ENCODE measurements at places on chromosomes 4 and X.
A peak's percentile ranks its signal among the peaks of the same experiment; 100 is the strongest.

DNA sequence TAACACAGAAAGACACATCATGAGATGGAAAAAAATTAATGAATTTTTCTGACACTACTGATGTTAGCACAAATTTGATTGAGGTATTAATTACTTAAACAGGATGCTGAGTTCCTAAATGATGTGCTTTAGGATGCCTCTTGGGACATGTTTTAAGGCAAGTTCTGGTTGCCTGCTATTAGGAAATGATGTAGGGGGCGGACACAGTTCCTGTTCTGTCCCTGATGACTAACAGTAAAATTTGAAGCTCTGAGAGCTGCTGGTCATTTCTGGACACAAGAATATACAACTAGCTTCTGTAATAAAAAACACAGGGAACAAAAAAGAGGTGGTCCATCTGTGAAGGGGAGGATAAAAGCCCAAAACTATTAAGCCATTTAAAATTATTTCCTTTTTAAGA, 163.2 kb upstream of the ETNPPL start:
- DNase-seq = no peak

- no peak for DNase-seq
These were observed 390.1 kb downstream of the PDGFC start for GRCh38 chr4:156581282-156582063.

- no peak for DNase-seq
These were observed 2045.3 kb downstream of the ARAP2 start for GRCh38 chr4:34198966-34199365.

DNA sequence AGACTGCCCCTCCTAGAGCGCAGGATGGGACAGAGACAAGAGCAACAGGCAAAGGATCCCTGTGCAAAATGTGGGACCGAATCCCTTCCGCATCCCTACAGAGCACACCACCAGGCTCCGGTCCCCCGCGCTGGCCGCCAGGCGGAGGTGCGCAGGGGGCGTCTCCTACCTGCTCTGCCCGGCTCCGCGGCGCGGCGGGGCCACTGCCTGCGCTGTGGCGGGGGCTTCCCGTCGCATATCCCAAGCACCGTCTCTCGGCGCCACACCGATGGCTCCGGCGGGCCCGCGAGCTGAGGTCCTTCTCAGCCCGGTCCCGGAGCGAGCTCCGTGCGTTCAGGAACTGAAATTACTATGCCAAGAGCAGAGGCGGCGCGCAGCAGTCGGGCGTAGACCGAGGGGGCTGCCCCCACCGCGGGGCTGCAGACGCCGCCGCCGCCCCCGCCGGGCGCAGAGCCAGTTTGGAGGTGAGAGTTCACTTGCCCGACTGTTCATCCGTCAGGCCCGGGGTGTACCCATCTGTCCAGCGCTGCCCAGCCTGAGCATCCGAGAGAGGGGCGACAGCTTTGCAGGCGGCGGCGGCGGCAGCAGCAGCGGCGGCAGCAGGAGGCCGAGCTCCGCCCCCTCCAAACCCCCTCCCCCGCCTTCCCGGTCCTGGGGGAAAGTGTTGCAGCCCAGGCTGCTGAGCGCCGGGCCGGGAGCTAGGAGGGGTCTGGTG, at the start of gene GPRIN3:
GPRIN3 (minus strand) TSS at position 355 of the 715 bp plus-strand sequence. CDS start 57,690 bp downstream, outside the sequence.
- DNase-seq = peak; percentile 76

DNA sequence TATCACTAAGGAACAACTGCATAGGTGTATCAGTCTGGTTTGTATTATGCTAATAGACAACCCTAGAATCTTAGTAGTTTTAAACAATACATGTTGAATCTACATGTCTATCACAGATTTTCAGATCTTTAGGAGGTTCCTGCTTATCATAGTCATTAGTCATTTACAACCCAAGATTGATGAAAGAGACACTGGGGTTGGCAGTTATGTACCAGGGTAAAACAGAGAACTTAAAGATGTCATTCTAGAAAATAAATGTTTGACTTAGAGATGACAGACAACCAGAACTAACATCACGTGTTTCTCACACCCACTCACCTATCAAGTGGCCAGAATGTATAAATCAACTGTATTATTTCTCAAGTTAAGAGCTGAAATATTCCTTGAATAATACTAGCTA, 181.9 kb downstream of the PABPC4L start:
- DNase-seq = no peak

GRCh38 chr4:88045021-88045420, 37.6 kb downstream of the PKD2 start:
- DNase-seq = no peak

DNA sequence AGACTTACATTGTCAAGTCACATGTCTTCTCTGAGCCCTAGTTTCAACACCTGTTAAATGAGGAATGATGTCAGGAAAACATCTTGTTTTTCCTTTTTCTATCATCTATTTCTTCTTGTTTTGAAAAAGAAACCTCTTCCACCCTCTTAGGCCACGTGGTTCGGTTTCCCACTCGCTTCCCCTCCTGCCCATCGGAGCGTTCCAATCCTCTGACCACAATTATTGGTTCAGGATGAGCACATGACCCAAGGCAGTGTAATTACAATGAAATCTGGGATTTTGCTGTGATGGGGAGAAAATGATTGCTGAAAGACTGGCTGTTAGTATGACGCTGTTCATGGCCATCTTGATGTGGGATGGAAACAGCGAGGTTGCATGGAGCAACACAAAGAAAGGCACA, 186.7 kb downstream of the UNC5C start:
- DNase-seq = no peak

GRCh38 chrX:71106427-71106826, at the start of gene CXorf65:
Gene CXorf65 (minus strand): TSS chrX:71106740. CDS start chrX:71106556, 184 bp downstream.
- no peak for DNase-seq

DNA sequence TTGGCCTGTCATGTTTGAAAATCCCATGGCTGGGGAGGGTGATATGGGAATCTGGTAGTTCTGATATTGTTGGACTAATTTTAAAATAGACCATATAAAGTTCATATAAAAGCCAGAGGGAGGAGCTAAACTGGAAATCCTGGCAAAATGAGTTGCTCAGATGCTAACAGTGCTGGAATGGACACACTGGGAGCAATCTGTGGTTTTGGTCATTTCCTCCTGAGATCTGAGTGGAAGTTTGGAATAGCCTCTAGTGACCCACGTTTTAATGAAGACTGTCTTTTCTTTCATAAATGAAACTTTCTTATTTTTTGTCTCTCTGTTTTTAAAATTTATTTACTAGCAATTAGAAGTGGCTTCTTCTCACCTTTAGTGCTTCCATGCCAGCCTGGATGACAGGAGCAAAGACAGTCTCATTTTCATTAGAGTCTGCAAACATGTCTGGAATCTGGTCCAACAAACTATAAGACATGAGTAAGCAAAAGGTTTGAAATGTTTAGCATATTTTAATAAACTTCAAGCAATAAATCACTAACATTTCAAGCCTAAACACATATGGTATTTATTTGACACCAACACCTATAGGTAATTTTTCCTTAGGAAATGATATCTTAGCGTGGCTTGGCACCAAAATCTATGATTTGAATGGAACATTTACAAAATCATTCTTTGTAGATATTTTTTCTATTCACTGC, 66.6 kb downstream of the METTL14 start:
- DNase-seq = no peak

DNA sequence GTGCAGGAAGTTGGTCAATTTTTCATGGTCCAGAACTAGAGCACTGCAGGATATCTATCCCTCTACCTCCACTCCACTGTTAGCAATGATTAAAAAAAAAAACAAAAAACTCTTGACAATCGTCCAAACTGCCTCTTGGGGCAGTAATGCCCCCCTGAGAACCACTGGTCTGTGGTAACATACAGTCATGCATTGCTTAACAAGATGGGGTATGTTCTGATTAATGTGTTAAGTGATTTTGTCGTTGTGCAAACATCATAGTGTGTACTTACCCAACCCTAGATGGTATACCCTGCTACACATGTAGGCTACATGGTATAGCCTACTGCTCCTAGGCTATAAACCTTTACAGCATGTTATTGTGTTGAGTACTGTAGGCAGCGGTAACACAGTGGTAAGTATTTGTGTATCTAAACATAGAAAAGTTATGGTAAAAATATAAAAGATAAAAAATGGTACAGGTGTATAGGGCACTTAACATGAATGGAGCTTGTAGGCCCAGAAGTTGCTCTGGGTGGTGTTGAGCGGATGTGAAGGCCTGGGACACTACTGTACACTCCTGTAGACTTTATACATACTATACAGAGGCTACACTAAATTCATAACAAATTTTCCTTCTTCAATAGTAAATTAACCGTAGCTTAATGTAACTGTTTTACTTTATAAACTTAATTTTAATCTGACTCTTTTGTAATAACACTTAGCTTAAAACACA, 34.1 kb downstream of the ART3 start:
- no peak for DNase-seq

DNA sequence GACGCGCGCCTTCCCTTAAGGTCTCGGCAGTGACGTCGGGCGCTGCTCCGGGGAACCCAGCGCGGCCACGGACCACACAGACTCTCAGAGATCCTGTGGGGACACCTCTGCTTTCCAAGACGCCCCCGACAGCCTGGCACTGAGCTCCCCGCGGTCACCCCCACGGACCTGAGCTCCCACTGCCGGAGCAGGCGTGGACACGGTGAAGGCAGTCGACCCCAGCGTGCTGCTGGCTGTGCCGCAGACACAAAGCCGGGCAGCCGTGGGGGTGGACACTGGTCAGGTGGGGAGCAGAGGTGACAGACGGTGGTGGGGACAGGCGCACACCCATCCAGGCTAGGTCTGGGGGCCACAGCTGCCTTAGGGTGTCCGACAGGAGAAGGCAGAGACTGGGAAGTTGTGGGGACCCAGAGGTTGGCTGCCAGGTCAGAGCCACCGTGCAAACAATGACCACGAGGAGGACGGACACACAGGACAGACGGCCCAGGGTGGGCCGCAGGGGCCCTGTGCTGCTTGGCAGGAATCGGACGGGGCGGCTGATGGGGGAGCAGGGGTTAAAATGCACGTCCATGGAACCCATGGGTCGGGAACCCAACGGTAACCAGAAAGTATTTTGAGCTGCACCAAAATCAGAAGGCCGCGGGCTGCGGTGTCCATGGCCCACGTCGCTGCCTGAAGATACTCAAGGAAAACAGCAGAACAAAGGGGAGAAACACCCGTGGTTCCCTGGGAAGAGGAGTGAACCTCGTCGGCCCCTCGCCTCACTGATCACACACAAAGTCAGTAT, 16.6 kb upstream of the GTPBP6 start:
- no peak for DNase-seq

- DNase-seq = no peak
These were observed 1080.5 kb upstream of the TENM3 start for GRCh38 chr4:181162676-181163075.

GRCh38 chrX:10633722-10634121, 13.3 kb upstream of the MID1 start:
- no peak for DNase-seq

Measured in natural killer cell treated with Interleukin-12 subunit alpha and Interleukin-12 subunit beta and Interleukin-15 and Interleukin-18, amount 100 ng/mL, for 72 hours (primary cell).